ENCODE measurements at places on chromosomes 3 and 15. TPM values are rescaled to one million over a fixed set of nuclear protein-coding genes. Genes with fewer than 3 reads are reported as not detected.

The MASP1 gene
- 0.71 TPM for total RNA-seq

The METTL6 gene
- 12.3 TPM for total RNA-seq

The LRRIQ4 gene
- total RNA-seq = not detected

The AHSG gene
- 0.20 TPM for total RNA-seq

GRCh38 chr3:43004282-43004681 is 25.2 kb downstream of the GASK1A start:
- H3K27ac ChIP-seq = no peak overlapping the region
- no peaks in the 10 kb centered on the region for H3K27me3 ChIP-seq
- H3K4me3 ChIP-seq = no peak overlapping the region
- no peaks in the 10 kb centered on the region for H3K36me3 ChIP-seq
- H3K4me1 ChIP-seq = peaks cover 8% of the 10 kb centered on the region

DNA sequence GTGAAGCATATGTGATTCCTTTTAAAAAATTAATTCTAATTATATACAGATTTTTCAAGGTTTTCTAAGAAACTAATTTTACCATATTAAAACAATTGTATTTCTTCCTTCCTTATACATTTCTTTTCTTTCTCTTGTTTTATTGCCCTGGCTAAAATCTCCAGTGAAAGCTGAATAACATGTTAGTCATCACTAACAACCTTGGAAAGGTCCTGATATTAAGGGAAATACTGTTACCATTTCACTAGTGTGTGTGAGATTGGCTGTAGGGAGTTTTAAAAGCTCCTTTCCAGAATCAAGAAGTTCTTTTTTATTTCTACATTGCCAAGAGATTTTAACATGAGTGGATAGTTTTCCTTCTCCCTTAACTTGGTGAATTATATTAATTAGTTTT is 229.7 kb upstream of the EIF1B start:
- no peaks in the 10 kb centered on the region for H3K27me3 ChIP-seq
- H3K4me3 ChIP-seq = no peak overlapping the region
- H3K4me1 ChIP-seq = no peaks in the 10 kb centered on the region
- DNase-seq = no peak
- H3K36me3 ChIP-seq = no peaks in the 10 kb centered on the region

DNA sequence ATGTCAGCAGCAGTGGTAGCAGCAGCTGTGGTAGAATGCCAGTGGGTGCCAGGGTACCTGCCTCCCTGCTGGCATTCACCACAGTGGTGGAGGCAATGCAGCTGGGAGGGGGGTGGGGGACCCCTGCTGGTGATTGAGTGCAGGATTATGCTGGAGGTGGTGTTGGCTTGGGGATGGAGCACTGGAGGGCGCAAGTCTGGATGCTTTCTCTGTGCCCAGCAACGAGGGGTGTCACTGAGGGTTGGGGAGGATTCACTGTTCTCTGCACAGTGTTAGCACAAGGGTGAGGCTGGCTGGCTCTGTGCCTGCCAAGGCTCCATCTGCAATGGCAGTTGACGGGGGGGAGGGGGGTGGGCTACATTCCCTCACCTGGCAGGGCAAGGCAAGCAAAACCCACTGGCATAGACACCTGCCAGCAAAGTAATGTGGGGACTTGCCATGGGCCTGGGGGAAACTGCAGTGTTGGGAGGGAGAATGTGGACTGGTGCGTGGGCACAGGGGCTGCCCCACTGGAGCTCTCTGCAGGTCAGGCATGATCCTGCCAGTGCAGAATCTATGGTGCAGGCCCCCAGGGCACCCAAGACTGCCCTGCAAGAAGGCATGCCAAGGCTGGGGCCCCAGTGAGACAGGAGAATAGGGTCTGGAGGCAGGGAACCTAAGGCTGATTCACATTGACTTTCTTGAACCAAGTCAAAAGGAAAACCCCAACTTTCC is 64.3 kb downstream of the MINDY4B start:
- H3K27me3 ChIP-seq = no peaks in the 10 kb centered on the region
- DNase-seq = no peak

GRCh38 chr3:39804951-39805350 is 4.5 kb upstream of the MYRIP start:
- no peaks in the 10 kb centered on the region for H3K36me3 ChIP-seq
- no peak overlapping the region for H3K27ac ChIP-seq
- no peak overlapping the region for H3K4me3 ChIP-seq

DNA sequence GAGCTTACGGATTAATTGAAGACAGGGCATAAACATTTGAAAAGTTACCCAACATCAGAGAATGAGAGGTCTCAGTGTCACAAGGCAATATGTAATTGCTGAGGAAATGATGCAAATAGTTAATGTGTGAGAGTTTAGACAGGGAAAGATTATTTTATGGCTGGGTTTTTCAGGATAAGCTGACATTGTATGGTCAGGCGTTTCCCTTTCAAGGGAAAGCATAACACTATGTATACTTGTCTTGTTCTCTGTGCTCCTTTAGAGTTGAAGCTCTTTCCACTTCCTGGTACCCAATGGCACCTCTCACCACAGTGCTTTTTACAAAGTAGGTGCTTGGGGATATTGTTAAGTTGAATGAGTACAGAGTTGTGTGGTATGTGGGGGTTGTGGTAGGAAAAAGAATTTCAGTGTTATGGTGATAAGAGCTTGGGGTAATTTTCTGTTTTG is 19.9 kb downstream of the IQGAP1 start:
- H3K4me3 ChIP-seq = no peak overlapping the region
- H3K4me1 ChIP-seq = peaks cover 5% of the 10 kb centered on the region
- DNase-seq = peak; percentile 22
- peak overlapping the region; percentile 33 for H3K27ac ChIP-seq
- H3K27me3 ChIP-seq = no peaks in the 10 kb centered on the region

DNA sequence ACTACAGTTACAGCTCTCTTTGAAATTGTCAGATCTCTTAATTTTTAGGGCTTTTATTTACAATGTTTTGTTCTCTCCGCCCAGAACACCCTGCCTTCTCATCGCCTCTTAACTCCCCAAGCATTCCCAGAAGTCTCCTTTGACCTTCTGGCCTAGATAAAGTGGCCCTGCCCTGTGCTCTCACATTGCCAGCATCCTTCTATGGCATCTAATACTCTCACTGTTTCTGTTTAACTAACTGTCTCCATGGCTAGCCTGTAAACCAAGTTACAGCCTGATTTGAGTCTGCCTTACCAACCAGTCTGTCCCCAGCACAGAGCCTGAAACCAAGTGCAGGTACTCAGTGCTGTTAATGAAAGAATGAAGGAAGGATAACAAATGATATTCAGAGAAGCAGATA is 19.9 kb downstream of the COL8A1 start:
- no peak overlapping the region for H3K27ac ChIP-seq
- H3K4me1 ChIP-seq = peaks cover 3% of the 10 kb centered on the region
- no peaks in the 10 kb centered on the region for H3K27me3 ChIP-seq
- no peak for DNase-seq

DNA sequence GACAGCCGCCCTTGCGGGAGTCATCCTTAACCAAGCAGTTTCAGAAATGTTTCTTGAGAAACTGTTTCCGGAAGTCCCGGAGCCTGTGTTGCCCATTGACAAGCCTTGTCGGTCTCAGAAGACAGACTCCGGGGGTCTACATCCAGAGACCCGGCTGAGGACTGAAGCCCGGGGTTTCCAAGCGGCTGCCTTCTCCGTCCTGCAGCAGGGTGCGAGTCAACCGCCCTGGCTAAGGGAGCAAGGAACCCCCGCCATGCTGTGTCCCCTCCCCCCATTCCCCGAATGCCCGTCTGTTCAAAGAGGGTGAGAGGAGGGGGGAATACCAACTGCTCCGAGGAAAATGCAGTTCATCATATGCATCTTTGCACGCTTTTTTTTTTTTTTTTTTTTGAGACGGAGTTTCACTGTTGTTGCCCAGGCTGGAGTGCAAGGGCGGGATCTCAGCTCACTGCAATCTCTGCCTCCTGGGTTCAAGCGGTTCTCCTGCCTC is 61.6 kb downstream of the ATP1B3 start:
- no peaks in the 10 kb centered on the region for H3K27me3 ChIP-seq
- no peaks in the 10 kb centered on the region for H3K36me3 ChIP-seq
- H3K27ac ChIP-seq = no peak overlapping the region
- DNase-seq = no peak
- no peak overlapping the region for H3K4me3 ChIP-seq

GRCh38 chr15:28078191-28078719 is 20.9 kb downstream of the OCA2 start:
- H3K4me3 ChIP-seq = no peak overlapping the region
- H3K27me3 ChIP-seq = no peaks in the 10 kb centered on the region
- H3K4me1 ChIP-seq = no peaks in the 10 kb centered on the region
- H3K36me3 ChIP-seq = no peaks in the 10 kb centered on the region
- no peak for DNase-seq

Data from lung (tissue), 17 donors.